ENCODE measurements at places on chromosomes 4 and X.

- DNase-seq, result peak; percentile 88
Observed at GRCh38 chr4:138090150-138090917, 151.8 kb downstream of the SLC7A11 start.

DNA sequence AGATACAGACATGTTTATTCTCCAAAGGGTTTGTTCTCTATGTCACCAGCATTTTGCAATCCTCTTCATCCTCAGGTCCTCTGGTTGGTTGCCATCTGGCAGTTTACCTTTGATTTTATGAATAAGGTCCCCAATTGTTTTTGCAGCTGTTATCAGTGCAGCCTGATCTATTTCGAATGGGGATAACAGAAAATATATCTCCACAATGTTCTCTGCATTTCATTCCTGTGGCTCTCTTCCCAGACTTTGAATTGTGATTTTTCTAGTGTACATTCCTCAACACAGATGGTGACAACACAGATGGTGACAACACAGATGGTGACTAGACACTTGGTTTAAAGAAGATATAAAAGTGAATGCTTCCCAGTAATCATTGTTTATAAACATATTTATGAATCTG, 74.1 kb downstream of the FBXO8 start:
- DNase-seq, result no peak

DNA sequence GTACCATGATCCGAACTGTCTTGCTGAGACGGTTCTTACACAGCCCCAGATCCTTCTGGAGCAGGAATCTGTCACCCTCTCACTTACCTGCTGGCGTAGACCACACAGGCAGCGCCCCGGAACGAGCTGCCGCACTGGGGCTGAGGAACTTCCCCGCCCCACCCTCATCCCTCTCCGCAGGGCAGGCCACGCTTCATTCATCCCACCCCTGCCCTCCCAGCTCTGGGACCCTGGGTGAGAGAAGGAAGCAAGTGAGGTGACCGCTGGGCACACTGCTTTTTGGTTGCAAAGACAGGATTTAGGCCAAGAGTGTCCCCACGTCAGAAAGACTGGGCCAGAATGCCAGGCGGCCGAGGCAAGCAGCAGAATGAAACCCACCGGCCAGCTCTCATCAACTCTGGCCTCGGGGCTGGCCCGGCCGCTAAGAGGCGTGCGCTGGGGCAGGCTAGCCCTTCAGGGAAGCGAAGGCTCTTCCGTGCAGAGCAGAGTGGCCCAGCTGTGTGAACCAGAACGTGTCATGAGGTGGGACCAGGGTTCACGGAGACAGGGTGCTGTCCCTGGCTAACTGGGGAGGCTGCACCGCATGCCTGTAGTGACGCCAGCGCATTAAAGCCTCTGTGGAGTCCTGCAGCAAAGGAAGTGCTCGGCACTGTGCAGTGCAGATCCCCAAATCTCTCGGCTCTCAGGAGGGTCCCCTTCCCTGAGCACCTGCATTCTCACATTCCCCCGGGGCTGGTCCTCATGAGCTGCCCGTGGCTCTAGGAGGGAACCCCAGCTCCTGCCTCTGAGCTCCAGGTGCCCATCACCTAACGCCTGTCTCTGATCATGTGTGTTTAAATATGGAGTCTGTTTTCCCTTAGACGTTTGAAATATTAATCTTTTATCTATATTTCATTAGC, 6.4 kb downstream of the LRPAP1 start:
- no peak for DNase-seq

DNA sequence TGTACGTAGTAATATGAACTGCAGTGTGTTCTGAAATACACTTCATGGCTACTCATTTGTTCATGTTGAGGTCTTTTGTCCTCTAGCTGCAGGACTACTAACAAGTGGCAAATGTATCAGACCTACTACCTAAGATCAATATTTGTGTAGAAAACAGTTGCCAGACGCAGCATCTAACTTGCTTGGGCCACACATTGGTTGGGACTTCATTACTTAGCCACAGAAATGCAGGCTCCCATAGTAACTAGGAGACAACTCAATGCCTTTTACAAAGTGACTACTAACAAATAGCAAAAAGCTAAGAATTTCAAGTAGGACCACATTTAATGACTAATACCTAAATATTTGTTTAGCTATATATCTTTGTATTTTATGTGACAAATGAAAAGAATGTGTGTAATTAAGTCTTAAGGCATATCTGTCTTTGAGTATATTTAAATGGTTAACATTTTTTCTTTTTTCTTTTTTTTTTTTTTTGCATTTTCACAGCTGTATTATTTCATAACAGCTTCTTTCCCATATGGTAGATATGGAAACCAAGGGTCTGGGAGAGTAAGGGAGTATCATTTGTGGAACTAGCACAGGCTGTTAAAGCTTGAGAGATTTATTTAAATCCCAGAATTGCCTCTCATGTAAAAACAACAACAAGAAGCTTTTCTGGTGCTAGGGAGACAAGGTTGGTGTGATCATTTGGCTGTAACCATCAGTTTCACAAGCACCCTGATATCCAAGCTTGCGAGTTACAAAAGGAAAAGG, 2.7 kb downstream of the CT47C1 start:
- DNase-seq, result no peak

GRCh38 chrX:52983321-52984000, 25.1 kb upstream of the FAM156A start:
- DNase-seq, result peak; percentile 75

DNA sequence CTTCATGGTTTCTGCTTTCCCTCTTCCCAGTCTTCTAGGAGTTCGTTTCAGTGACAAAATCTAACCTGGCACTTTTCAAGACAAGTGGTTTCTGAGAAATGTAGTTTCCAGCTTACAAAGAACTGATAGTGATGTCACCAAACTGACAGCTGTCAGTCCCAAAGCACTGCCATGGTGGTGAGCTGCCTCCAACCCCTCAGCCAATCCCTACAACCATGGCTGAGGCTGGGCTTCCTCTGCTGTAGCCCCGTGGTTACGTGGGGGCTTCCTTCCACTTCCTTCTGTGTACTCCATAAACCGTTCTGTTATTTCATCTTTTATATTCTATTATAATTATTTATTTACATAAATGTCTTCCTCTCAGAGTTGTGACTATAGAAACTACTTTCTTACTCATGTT, 198.6 kb upstream of the AGA start:
- no peak for DNase-seq

DNA sequence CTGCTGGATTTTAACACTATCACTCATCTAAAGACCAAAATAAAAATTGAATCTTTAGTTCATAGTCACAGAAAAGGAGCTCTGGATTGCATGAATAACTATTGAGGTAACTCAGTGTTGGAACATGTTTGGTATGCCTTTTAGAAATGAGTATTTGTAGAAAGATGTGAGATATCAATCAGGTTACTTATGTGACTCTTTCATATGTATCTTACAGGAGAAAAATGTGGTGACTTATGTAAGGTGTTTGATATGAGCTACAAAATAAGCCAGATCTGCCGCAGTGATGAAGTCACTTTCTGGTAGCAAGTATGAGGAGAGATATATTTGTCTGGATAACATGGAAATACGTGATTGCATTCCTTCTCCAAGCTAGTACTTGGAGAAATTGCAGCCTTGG, 1653.3 kb upstream of the PCDH7 start:
- DNase-seq, result no peak
